NCI-H1092 (cell line): ENCODE measurements at places on chromosomes 5 and 9.
A peak's percentile ranks its signal among the peaks of the same experiment; 100 is the strongest.

DNA sequence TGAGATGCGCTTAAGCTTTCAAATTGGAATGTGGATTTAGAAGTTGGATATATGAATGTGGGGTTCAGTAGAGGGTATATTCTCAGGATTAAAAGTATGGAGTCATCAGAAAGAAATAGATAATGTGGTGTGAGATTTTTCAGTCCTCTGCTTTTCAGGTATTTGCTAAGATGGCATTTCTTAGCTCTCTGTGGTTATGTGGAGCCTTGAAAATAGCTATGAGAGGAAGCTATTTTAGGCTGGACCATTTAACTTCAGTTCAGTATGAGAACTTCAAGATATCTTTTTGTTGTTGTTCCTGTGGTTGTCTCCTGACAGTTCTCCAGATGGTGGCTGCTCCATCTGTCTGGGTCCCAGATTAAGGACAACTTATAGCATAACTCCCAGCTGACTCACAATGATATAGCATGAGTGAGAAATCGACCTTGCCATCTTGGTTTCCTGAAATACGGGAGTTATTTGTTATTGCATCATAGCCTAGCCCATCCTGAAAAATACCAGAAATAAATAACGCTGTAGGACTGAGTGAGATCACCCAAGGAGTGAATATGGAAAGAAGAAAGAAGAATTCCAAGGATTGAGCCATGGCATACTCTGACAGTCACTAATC is 461.5 kb downstream of the ANXA1 start:
- no peak for DNase-seq

DNA sequence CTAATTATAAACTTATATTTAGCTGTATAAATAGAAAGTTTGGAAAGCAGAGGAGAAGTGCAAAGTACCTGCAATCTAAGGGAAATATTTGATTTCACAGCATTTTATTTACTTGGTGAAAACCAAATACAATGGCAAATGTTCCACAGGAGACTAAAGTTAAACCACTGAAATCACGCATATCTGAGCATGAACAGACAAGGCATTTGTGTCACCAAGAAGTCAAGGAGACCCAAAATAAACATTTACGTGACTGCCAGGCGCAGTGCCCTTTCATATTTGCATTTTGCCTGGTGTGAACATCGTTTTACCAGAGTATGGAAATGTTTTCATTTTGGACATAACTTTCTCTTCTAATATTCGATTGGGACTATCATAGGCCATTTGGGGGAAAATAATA is 20.6 kb downstream of the UGCG start:
- DNase-seq = no peak

DNA sequence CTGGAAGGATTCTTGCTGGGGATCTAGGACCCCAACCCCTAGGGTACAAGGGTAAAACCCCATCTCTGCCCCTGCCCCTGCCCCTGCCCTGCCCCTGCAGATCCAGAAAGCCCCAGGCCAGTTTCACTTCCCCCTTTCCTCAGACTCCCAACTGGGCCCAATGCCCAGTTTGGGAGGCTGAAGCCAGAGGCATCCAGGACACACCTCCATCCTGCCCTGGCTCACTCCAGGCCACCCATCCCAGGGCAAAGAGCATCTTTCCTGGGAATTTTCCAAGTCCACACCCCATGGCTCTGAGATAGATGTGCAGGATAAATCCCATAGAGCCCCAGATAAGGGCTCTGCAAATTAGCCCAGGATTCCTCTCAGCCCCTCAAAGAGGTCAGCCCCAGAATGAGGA is 17.4 kb downstream of the CNTFR start:
- DNase-seq = no peak

DNA sequence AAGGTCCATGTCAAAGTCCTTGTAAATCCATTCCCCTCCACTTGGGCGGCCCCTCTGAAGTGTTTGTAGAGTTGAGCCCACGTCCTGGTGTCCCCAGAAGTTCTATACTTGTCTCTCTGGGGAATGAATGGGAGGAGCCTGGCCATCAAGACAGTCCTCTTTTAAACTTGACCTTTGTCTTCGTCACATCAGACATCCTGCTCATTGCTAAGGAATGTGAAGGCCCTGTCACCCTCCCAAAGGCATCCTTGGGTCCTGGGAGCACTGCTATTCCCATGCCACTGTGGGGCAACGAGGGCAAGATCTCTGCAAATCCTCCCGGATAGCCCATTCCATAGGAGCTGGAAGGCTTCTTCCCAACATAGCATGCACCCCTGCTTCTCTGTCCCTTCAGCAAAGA is 235.5 kb downstream of the SLIT3 start:
- DNase-seq = no peak

DNA sequence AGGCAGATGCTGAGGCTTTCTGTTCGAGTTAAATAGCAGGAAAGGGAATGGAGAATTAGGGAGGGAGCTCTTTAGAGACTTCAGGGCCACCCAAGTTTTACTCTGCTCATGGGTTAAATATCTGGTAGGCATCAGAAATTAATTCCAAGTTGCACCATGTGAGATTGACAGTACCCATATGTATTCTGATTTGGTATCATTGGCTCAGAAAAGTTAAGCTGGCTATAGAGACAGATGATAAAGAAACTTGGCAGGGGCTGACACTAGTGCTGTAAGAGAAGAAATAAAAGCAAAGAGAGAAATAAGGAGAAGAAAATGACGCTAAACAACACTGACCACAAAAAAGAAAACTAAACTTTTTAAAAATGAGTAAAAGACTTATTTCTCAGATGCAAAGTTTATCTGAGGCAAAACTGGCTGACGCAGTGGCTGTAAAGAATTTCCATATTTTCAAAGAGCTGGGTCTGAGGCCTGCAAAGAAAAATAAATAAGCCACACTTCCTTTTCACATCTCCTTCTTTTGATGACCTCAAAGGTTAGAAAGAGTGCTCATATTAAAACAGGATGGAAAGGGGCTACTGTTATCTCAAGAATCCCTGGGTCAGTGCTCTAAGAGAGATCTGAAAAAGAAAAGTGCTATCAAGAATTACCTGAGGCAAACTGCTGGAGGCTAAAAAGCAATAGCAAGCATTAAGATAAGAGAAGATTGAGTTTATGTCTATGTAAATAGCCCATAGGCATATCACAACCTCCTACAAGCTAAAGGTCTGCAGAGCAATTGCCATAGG is 399.0 kb upstream of the MEF2C start:
- DNase-seq = no peak

- DNase-seq = no peak
Observed at GRCh38 chr5:15560421-15560820, 60.4 kb downstream of the FBXL7 start.

- DNase-seq = no peak
Observed at GRCh38 chr5:677131-678101, 15.7 kb downstream of the TPPP start.

DNA sequence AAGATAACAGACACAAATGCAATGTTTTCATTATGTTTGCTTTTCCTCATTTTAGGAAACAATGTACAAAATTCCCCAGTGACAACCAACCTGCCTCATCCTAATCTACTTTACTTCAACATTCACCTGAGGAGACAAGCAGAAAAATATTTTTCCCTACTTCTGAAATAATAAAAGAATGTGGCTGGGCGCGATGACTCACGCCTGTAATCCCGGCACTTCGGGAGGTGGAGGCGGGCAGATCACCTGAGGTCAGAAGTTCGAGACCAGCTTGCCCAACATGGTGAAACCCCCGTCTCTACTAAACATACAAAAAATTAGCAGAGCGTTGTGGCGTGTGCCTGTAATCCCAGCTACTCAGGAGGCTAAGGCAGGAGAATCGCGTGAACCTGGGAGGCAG is 36.9 kb downstream of the MYO10 start:
- DNase-seq = no peak

- DNase-seq = no peak
Observed at GRCh38 chr5:134458234-134459009, 46.7 kb upstream of the CDKN2AIPNL start.

GRCh38 chr5:191036-191948 is at the start of gene LRRC14B:
Gene LRRC14B, plus strand, starts transcription at chr5:191495. Its CDS starts 44 bp downstream, at chr5:191539.
- no peak for DNase-seq

DNA sequence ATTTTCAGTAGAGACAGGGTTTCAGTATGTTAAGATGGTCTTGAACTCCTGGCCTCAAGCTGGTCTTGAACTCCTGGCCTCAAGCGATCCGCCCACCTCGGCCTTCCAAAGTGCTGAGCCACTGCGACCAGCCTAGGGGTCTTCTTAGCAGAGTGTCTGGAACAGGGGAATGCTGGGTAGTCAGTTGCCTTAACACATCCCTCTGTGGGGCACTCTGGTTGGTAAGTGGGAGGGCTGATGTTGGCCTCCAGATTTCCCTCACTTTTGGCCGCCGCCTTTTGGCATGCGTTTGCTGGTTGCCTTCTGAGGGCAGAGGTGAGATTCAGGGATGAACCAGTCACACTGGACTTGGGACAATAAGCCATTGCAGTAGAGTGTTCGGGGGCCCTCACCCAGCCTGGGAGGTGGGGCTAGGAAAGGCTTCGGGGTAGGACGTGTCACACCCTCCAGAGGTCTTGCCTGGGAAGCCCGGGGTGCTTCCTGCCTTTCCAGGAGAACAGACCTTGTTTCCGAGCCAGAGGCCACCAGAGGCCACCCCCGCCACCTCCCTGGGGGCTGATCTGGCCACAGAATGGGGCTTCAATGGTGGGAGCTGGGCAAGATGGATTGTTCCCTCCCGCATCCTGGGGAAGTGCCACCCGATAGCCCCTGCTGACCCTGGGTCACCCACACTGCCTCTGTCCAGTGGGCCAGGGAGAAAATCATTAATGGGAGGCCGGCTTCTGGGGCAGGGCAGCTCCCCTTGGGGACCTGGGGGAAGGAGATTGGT is 13.3 kb downstream of the FGF18 start:
- no peak for DNase-seq

DNA sequence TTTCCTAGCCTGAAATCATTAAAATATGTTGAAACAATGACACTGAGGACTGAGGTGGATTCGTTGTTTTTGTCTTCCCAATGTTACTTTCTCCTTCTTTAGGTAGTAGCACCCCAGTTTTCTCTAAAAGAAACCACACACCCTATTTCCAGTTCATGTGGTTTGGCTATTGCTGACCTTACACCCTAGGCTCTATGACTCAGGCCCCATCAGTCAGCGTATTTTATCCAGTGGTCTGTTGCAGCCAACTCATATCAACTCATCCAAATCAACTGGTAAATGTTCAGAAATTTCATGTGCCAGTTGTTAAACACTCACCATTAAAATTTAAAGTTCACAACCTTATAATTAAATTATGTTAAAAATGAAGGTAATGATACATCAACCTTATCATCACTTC is 44.6 kb upstream of the NFIB start:
- no peak for DNase-seq

- peak; percentile 89 for DNase-seq
Observed at GRCh38 chr5:139403787-139404483, at the start of gene SPATA24. Gene SPATA24, minus strand, starts transcription at chr5:139404089. Its CDS starts 29 bp downstream, at chr5:139404060.

GRCh38 chr5:92562065-92562464 is 1019.0 kb downstream of the NR2F1-AS1 start:
- no peak for DNase-seq

GRCh38 chr5:141354900-141355469 is at the start of gene PCDHGA4:
Gene PCDHGA4, plus strand, starts transcription at chr5:141355021. Its CDS starts 87 bp downstream, at chr5:141355108.
- DNase-seq = no peak

DNA sequence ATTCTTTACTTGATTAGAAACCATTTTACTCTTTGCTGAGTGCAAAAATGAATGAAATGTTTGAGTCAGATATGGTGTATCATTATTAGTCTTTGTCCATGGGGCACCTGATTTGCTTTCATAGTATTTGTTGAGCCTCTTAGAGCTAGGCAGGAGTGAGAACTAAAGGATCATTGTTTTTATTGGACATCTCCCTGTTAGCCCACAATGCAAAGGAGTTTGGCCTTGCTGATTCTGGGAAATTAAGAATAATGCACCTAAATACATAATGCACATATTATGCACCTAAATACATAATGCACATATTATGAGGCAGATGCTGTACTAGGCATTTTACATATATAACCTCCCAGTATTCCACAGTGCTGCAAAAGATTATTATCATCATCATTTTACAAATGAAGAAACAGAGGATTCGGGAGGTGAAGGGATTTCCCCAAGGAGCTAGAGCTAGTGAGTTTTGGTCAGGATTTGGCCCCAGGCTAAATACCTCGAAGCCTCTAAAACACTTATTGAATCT is 113.0 kb upstream of the LIFR start:
- no peak for DNase-seq

GRCh38 chr5:1723476-1723875 is 76.2 kb downstream of the MRPL36 start:
- DNase-seq = no peak

DNA sequence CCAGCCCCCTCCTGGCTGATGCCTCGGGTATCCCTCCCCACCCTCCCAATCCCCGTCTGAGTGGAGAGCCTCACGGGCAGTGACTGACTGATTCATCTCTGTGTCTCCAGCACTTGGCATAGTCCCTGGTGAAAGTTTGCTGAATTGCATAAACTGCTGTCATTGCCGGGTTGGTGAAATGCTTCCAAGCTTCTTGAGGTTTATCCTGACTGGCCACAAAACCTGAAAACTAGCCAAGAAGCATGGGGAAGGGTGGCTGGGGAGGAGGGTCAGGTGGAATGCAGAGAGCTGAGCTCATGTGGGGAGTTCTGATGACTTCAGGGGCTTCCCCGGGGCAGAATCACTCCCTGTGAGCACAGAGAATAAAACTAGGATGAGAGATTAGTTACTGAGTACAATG is 56.9 kb upstream of the GGTA1 start:
- no peak for DNase-seq

GRCh38 chr9:77293949-77294348 is 116.6 kb downstream of the VPS13A start:
- no peak for DNase-seq

GRCh38 chr9:79912318-79913070 is 340.7 kb downstream of the TLE4 start:
- DNase-seq = no peak

DNA sequence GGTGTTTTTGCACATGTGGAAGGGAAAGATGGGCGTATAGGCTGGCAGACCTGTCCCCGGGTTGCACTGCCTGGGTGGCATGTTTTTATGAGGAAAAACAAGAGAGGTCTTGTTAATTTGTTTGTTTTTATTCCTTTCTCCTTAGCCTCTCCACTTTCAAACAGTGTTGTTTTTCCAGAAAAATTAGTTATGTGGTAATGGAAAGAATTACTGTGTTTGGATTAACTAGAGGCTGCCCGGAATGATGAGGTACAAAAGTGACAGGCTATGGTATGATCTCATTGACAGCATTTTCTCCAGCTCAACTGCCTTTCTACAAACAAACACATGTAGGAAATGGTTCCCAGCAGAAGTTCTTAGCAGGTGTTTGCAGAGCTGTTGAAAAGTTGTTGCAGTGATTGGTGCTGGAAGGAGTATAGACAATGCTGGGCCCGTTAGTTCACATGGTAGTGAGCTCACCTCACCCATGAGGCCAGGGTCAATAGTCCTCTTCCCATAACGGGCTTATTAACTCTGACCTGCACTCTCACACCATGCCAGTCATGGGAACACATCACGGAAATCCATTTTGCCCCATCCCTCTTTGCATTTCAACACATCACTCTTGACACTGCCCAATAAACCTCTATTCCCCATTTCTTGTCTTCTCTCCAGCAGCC is 111.3 kb upstream of the SAP30L start:
- no peak for DNase-seq

DNA sequence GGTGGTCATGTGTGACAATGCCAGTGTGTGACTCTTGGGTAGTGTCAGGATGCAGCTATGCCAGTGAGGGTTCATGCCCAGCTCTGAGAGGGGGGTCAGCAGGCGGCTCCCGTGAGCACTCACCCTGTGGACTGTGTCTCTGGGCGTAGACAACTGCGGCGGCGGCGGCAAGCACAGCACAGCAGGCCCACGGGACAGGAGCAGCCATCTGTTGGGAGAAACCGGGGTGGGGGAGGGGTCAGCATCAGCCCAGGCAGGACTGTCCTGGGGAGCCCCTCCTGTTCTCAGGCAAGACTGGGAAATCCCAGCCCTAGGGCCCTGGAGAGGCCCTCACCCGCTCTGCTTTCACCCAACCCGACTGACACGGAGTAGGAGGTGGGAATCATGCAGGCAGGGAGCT is 20.8 kb downstream of the CNTFR start:
- DNase-seq = no peak
